ENCODE measurements at places on chromosomes 2 and 18. TPM values are rescaled to one million over a fixed set of nuclear protein-coding genes. Genes with fewer than 3 reads are reported as not detected.

Gene CCL20
- 1.2 TPM for total RNA-seq

Gene DNER
- 0.36 TPM for total RNA-seq

Gene CD207
- not detected for total RNA-seq

Gene PRKAG3
- total RNA-seq: under 0.01 TPM

Gene C2orf78
- total RNA-seq: not detected
